SHP77 treated with DMSO at 0.1 percent for 48 hours (cell line): ENCODE measurements at places on chromosomes 11 and 22.

GRCh38 chr11:1352696-1353382 lies 36.9 kb upstream of the BRSK2 start:
- no peak for DNase-seq

GRCh38 chr22:37358917-37359316 lies 68.4 kb downstream of the ELFN2 start:
- DNase-seq, result no peak

GRCh38 chr11:111357150-111358037 lies 21.7 kb downstream of the POU2AF1 start:
- DNase-seq, result no peak

GRCh38 chr22:46976598-46976997 lies 214.1 kb downstream of the TBC1D22A start:
- no peak for DNase-seq

- DNase-seq, result no peak
These were observed 470 bp downstream of the C11orf98 start for GRCh38 chr11:62664405-62665074.

DNA sequence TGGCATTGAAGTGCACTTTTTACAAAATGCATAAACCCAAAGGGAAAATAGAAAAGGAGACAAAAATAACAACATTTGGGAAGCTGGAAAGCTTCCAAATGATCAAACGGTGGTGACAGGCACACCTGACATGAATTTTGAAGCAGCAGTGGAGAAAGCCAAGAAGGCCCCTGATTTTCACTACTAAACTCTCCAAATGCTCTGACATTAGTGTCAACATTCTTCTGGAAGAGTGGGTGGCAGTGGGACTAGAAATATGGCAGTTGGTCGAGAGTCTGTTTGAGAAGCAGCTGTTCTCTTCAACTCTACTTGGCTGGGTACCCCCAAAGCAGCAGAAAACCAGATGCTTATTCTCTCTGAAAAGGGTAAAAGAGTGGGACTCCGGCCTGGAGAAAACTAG lies 12.3 kb upstream of the APOA5 start:
- no peak for DNase-seq

- no peak for DNase-seq
These were observed 1.9 kb downstream of the KCNQ1OT1 start for GRCh38 chr11:2697866-2698265.

GRCh38 chr22:39941601-39942000 lies 18.6 kb upstream of the TMA7B start:
- DNase-seq, result peak; percentile 64

DNA sequence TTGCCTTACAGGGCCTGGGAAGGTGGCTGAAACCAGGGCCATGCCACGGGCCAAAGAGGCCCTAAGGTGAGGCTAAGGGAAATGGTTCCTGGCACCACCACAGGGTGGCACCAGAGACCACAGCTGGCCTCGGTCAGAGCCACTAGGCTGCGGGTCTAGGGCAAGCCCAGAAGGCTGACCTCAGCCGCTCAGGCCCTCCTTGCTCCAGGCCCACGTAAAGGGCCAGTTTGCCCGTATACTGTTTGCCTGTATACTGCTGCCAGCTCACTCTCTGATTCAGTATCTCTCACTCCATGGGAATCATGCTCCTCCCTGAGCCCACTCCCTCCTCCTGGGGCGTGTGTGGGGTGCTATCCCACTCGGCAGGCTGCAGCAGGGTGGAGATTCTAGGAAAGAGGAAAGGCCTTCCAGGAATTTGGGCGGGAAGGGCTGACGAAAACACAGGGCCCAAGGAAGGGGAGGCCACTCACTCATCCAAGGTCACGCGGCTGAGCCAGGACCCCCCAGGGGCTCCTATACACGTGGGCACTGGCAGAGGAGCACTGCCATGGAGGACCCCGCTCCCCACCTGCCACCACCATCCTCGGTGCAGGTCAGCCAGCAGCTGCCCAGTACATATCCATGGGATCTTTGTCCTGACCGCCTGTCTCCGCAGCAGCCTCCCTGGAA lies 62.4 kb downstream of the NECTIN1 start:
- DNase-seq, result peak; percentile 25

GRCh38 chr11:59193587-59194130 lies 19.1 kb downstream of the MPEG1 start:
- no peak for DNase-seq

DNA sequence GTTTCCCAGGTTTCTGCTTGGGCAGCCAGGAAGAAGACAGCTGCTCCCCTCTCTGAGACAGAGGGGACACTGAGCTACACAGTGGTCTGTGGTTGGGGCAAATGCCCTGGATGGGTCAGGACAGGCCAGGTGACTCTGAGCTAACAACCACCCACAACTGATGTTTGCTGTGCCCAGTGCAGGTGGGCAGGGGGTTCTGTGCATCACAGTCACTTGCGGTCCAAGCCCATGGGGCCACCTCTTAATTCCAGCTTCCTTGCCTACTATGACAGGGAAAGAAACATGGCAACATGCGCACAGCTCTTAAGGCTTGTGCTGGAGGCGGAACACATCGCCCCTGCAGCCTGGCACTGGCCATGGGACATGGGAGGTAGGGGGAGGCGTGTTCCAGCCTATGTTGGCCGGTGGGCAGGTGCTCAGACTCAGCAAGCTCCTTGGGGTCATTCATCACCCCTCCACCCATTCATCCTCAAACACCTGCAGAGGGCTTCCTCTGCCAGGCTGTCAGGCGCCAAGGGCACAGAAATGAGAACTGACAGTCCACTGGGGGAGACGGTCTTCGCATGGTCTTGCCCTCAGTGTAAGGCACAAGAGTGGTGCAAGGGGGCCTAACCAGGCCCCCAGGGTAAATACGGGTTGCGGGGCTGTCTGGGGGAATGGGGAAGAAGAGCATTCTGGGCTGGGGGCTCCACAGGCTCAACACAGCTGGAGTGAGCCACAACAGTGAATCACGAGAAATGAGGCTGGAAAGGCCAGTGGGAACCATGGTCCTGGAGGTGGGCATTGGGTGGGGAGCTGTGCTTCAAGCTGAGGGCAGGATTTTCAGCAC lies 55.6 kb downstream of the ARFGAP3 start:
- DNase-seq, result peak; percentile 38

DNA sequence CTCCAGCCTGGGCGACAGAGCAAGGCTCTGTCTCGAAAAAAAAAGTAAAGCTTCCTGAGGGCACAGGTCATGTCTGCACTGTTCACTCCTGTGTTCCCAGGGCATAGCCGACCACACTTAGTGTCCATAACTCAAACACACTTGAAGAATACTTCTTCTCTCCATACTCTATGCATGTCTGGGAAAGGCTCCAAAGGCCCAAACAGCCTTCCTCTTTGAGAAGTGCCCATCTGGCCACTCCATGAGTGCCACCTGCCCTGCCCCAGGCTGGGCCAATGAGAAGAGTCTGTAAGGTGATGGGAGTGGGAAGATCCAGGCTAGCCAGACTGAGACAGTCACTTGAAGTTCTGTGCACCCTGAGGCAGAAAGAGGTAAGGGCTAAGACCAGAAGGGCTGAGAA lies 24.7 kb downstream of the DGCR2 start:
- DNase-seq, result no peak

- DNase-seq, result no peak
These were observed 15.3 kb downstream of the EPS8L2 start for GRCh38 chr11:721247-721740.

DNA sequence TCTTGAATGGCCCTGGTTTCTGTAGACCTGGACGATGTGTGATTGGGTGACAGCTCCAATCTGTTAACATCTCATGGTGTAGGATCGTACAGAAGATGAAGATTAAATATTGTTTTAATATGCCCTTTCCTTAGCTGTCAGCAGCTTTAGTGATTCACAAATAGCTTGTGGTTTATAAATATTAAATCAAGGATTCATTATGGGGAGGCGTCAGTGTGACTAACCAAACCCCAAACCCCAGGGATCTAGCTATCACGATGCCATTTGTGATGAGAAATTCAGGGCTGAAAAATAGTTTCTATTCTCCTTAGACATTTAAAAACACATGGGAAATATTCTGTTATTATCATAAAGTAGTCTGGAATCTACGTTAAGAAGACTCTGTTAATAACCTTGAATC lies 73.4 kb downstream of the NCAM1 start:
- no peak for DNase-seq

- DNase-seq, result no peak
These were observed 450 bp downstream of the CBX6 start for GRCh38 chr22:38871360-38872171.

DNA sequence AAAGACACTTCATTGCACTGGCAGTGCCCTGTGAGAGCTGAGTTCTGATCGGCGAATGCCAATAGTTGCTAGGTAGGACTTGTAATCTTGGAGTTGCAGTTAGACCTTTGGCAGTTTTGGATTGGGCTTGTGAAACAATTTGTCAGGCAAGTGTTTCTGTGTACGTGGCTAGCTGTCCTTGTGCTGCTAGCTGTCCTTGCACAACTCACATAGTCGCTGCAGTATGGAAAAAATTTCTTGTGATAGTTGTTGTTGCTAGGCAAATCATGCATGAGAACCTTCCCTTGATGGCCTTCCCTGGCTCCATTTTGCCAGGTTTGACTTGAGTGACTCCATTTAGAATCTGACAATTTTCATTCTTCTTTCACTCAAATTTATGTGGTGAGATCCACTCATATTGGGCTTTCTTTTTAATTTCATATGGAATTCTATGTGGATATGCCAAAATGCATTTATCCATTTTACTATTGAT lies 140.7 kb downstream of the APIP start:
- no peak for DNase-seq

DNA sequence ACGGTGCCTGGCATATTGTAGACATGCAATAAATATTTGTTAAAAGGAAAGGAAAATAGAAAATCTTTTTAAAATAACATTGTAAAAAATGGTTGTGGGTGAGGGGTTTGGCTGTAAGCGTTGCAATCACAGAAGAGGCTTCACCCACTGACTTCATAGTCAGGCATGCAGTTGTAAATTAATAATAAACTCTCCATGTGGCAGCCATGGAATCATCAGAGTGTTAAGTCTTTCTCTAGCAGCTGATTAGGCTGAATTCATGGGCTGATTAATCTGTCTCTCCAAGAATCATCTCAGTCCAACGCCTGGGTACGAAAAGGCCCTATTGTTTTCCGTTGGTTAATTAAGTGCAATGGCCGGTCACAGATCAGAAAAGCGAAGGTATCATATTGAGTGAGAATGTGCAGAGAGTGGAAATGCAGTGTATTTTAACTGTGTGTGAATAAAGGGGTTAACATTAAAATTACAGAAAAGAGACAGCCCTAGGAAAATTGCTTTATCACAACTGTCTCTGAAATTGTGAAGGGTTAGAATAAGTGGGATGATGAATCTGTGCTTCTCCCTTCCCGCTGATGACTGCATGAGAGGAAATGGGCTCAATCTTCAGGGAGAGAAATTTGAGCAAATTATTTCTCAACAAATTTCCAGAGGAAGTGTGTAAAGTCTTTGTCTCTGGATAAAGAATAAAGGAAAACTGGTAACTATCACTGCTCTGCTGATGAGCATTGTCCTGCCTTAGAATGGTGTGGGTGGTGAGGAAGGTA lies 269.0 kb downstream of the FAM76B start:
- DNase-seq, result no peak

GRCh38 chr11:15969281-15969680 lies 387.1 kb downstream of the SOX6 start:
- DNase-seq, result peak; percentile 46

GRCh38 chr22:37633089-37633624 lies 6.3 kb upstream of the SH3BP1 start:
- no peak for DNase-seq

- no peak for DNase-seq
These were observed 60.6 kb upstream of the CRYBB3 start for GRCh38 chr22:25139062-25139461.

GRCh38 chr11:1029051-1029450 lies 7.5 kb downstream of the MUC6 start:
- DNase-seq, result no peak

- DNase-seq, result no peak
These were observed 50.9 kb downstream of the ENDOD1 start for GRCh38 chr11:95140397-95141033.

GRCh38 chr22:42819412-42820044 lies 37.5 kb downstream of the ARFGAP3 start:
- DNase-seq, result no peak

DNA sequence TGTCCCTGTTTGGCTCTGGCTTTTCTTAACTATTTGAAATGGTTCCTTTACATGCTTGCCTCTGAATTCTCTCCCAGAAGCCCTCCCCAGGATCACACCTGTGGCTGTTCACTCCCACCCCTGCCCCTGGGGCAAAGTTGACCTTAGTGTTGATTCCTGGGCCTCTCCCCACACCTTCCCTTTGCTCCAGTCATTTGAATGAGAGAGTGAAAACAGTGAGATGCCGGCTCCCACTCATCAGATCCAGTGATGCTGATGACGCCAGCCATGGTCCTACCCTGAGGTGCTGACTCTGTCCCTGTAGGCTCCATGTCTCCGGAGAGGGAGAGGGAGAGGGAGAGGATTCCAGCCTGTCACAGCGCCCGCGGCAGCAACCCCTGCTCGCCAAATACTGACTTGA lies 40.7 kb downstream of the LRP5 start:
- no peak for DNase-seq

GRCh38 chr11:76240161-76240540 lies 33.8 kb upstream of the WNT11 start:
- DNase-seq, result peak; percentile 39

DNA sequence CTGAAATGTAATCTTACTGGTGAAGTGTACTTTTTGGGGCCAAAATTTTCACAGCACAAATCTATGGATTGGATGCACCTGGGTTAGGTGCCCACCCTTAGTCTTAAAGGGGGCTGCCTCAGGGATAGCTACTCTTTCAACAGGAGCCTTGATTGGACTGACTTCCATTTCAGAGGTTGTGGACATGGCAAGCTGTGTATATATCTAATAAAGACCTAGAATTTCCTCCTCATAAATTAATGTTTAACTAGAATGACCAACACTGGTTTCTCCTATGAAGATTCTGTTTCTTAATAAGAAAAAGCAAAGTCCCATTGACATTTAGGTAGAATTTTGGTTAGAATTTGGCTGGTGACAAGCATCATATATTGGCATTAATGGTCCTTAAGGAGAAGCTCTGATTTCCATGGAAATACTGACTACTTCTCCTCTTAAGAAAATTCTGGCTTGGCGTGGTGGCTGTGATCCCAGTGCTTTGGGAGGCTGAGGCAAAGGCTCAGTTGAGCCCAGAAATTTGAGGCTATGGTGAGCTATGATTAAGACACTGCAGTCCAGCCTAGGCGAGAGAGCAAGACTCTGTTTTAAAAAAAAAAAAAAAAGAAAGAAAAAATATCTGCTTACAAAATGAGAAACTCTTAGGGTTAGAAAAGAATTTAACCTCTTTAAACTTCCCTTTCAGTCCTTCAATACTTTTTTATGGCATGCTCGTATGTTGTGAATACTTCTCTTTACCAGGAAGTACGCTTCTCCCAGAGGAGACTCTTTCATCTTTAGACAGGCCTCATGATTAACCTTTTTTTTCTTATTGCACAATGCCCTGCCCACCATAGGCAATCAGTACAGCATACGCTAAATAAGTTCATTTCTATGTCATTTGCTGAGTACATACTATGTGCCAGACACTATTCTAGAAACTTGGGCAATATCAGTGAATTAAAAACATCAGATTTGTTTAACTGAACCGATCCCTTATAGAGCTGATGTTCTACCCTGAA lies 77.2 kb downstream of the PRR5L start:
- DNase-seq, result no peak
